ENCODE measurements at places on chromosomes 11 and 22. TPM values are rescaled to one million over a fixed set of nuclear protein-coding genes. Genes with fewer than 3 reads are reported as not detected.

GRCh38 chr11:129751511-129751910, 64.1 kb upstream of the TMEM45B start:
- DNase-seq, result no peak

GRCh38 chr11:14969901-14970323, 2.2 kb downstream of the CALCA start:
- no peak for DNase-seq

- DNase-seq, result no peak
These were observed 5.3 kb downstream of the OSBP start for GRCh38 chr11:59610289-59610688.

SLC22A25 gene
- total RNA-seq, result not detected

OR5B21 gene
- total RNA-seq, result not detected

Data from heart left ventricle (tissue), 16 donors.